ENCODE measurements at places on chromosomes 3 and 15. TPM values are rescaled to one million over a fixed set of nuclear protein-coding genes. Genes with fewer than 3 reads are reported as not detected.
A peak's percentile ranks its signal among the peaks of the same experiment; 100 is the strongest.

GRCh38 chr3:188284455-188285212 lies 130.7 kb downstream of the LPP start:
- peak overlapping the region; percentile 22 for H3K4me3 ChIP-seq
- H3K27me3 ChIP-seq: no peaks in the 10 kb centered on the region
- H3K27ac ChIP-seq: peak overlapping the region; percentile 22
- DNase-seq: no peak
- H3K36me3 ChIP-seq: peaks cover 10% of the 10 kb centered on the region

DNA sequence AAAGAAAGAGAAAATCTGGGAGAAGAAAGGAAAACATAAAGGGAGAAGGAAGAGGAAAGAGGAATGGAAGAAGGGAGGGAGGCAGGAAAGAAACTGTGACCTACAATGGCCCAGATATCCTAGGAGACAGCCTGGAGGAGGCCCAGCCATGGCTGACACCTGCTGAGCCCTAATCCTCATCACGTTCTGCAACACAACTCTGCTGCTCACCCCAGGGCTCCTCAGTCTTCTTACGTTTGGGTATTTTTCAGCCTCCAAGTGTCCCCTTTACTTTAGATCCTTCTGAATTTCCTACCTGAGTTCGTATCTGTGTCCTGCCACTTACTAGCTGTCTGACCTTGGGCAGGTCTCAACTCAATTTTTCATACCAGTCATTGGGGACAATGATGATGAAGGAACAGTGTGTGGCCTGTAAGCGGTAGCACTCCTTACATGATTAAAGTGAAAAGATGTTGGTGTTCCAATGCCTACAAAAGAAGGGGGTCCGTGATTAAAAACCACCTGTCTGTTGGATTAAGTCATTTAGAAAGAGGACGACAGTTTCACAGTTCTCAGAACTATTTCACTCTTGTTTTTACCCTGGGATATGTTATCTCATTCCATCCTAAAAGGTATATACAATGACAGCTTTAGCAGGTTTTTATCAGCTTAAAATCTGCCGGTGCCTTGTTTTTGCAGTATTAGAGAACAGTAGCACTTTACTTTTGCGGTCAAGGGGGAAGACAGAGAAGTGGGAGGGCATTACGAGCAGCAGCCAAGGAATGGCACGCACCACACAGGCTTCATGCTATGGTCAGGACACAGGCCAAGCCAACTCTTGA lies 47.4 kb downstream of the CCR4 start:
- no peak for DNase-seq
- H3K4me3 ChIP-seq: no peak overlapping the region
- peaks cover 48% of the 10 kb centered on the region for H3K36me3 ChIP-seq
- no peak overlapping the region for H3K27ac ChIP-seq
- H3K27me3 ChIP-seq: no peaks in the 10 kb centered on the region

The PIK3CA gene
- 28.6 TPM for total RNA-seq

The TRIM42 gene
- total RNA-seq: not detected

DNA sequence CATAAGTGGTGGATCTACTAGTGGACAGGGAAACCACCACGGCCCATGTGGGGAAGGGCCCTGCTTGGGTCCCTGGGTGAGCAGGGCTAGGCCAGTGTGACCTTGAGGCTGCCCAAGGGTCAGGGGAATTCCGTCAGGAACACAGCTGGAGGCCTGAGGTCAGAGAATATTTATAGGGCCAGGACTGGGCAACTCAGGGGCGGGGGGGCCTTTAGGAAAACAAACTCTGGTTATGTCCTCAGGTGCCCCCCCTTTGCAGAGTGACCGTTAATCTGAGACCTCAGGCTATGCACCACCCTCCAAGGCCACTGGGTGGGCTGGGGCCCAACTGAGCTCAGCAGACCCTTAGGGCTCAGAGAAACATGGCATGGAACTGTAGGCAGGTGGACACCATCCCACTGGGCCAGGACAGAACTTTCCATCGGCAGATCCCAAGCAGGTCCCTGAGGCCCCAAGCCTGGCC lies 2.5 kb downstream of the TWF2 start:
- H3K36me3 ChIP-seq: peaks cover 21% of the 10 kb centered on the region
- H3K27me3 ChIP-seq: no peaks in the 10 kb centered on the region
- H3K4me3 ChIP-seq: peak overlapping the region; percentile 44
- H3K4me1 ChIP-seq: peaks cover 53% of the 10 kb centered on the region
- DNase-seq: no peak

The APBA2 gene
- total RNA-seq: 66.0 TPM

DNA sequence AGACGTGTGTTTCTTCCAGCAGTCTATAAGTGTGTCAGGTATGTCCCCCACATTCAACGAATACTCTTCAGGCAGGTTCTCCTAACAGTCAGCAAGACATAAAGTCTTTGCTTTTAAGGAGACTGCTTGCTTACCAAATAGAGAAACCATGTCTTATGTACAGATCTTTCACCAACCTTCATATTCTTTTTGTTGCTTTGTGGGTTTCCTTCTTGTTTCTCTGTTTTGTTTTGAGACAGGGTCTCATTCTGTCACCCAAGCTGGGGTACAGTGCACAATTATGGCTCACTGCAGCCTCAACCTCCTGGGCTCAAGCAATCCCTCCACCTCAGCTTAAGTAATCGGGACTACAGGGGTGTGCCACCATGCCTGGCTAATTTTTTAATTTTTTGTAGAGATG lies 14.3 kb downstream of the DYNC1LI1 start:
- H3K27ac ChIP-seq: no peak overlapping the region
- H3K27me3 ChIP-seq: no peaks in the 10 kb centered on the region
- H3K36me3 ChIP-seq: peaks cover 15% of the 10 kb centered on the region
- no peak for DNase-seq
- H3K4me1 ChIP-seq: peaks cover 19% of the 10 kb centered on the region

DNA sequence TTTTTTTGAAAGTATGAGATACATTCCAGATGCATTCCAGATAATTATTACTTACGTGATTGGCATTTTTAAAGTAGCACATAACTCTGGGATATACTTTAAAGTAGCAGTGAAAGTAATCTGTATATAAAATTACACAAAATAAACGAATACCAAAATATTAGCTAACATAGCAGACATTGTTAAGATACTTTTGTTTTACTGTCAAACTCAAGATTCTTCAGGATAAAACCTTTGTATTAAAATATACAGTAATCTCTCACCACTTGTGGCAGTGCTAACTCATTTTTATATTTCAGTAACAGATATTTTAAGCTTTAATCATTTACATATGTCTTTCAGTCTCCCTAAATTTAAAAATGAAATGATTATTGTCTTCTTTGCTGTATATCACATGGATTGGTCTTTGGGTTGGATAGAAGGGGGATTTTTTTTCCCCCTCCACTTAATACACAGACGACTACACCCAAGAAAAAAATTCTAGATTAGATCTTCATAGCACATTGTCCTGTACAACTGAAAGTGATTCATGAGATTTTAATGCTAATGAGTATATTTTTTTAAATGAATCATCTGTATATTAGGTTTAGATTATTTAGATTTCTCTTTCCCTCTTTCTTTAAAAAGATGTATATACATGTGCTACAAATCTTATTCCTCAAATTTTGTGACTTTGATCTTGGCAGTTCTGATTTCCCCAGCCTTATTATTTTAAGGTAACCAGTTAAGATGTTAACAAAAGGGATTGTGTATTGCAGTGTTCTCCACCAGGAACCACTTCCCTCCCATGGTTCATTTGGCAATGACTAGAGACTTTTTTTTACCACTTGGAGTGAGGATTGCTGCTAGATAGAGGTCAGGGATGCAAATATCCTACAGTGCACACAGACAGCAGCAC lies 24.5 kb upstream of the EBLN2 start:
- peaks cover 15% of the 10 kb centered on the region for H3K36me3 ChIP-seq
- H3K27me3 ChIP-seq: no peaks in the 10 kb centered on the region
- H3K27ac ChIP-seq: no peak overlapping the region

GRCh38 chr3:167575000-167575600 lies 78.6 kb downstream of the WDR49 start:
- H3K4me1 ChIP-seq: no peaks in the 10 kb centered on the region
- H3K36me3 ChIP-seq: no peaks in the 10 kb centered on the region
- DNase-seq: no peak
- H3K27ac ChIP-seq: no peak overlapping the region
- H3K4me3 ChIP-seq: no peak overlapping the region
- H3K27me3 ChIP-seq: peaks cover 2% of the 10 kb centered on the region

The TM4SF18 gene
- not detected for total RNA-seq

DNA sequence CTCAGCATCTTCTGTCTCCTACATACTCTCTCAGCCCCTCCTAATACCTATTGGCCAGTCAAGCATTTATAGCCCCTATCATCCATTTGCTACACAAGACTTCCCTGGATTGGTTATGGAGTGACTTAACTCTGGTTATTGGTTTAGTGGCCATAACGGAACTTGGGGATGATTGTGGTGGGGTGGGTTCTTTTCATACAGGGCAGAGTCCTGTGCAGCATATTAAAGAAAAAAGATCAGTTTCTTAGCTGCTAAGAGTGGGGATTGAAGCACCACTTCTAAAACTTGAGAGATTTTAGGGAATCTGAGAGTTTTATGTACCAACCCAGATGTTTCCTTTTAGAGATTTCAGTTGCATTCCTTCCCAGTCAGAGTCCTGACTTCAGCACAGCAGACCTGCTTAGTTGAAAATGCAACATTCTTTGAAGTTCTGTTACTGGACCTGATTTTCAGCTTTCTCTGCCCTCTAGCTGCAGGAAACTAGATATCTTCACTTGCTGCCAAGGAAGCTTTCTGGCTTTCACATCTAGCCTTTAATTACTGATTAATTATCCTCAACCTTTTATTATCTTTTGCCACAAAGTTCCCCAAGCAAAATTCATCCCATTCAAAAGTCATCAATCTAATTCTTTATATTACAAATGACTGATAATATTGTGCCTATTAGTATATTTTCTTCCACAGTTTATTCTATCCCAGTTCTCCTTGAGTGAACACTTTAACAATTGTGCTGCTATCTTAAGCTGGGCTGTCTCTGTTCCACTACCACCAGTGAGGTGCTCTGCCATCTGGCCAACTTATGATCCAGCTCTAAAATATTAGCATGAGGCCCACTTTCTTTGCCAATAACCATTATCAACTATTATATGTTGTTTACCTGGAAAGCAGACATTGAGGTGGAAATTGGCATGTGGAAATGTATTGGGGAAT lies 906.0 kb upstream of the ALCAM start:
- H3K27ac ChIP-seq: no peak overlapping the region
- H3K36me3 ChIP-seq: no peaks in the 10 kb centered on the region
- no peaks in the 10 kb centered on the region for H3K4me1 ChIP-seq

DNA sequence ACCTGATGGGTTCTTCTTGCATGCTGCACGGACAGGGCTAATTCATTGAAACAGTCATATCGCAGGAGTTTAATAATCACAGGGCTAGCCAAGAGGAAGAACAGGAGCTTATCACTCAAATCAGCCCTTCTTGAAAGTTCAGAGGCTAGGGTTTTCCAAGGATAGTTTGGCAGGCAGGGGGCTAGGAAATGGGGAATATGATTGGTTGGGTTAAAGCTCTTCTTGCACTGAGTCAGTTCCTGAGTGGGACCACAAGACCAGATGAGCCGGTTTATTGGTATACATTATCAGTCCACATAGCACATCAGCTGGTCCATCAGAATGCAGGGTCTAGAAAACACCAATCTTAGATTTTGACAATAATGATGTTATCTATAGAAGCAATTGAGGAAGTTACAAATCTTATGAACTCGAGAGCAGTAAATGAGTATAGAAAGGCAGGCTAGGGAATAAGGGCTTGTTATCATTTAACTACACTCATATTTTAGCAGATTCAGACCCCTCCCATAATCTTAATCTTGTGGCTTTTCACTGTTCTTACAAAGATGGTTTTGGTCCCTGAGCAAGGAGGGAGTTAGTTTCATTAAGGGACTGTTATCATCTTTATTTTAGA lies 58.1 kb upstream of the SLC25A36 start:
- no peak overlapping the region for H3K4me3 ChIP-seq
- H3K4me1 ChIP-seq: no peaks in the 10 kb centered on the region
- peaks cover 6% of the 10 kb centered on the region for H3K27me3 ChIP-seq
- no peaks in the 10 kb centered on the region for H3K36me3 ChIP-seq

GRCh38 chr15:66472176-66472999 lies 25.2 kb downstream of the SNAPC5 start:
- H3K4me1 ChIP-seq: peaks cover 33% of the 10 kb centered on the region
- peaks cover 21% of the 10 kb centered on the region for H3K36me3 ChIP-seq
- H3K4me3 ChIP-seq: peak overlapping the region; percentile 75
- peak; percentile 41 for DNase-seq

DNA sequence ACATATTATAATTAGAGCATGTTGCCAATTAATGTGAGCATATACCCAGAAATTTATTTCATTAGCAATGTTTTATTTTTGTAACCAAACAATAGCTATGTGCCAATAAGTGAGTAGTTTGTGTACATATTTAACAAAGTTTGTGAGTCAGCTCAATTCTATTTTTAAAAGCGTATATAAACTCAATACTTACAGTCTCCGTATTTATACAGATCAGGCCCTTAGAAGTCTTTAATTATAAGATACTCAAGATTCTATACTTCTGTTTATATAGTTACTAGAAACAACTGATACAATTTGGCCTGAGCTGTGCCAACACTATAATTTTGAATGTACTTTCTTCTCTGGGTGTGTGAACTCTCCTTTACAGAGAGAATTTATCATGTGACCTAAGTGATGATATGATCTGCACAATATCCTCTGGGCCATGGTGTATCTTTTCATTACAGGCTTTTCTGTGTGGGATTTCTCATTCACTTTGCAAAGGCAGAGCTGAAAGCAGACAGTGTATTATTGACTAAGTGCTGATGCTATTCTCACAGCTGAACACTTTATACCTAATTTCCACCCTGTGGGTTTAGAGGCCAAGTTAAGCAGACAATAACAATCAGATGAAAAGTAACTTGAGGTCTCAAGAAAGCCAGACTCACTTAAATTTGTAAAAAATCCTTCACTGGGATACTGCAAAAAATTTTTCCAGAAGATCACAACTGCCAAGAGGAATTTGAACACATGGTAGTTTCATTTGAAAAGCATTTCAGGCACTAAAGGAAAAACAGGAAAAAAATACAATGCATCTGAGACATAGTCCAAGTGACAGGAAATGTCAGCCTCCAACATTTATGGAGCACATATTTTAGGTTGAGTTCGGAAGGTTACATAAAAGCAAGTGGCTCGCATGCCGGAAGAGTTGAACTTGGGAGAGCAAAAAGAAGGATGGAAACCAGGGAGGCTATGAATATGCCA lies 277.9 kb upstream of the SEMA6D start:
- H3K4me1 ChIP-seq: no peaks in the 10 kb centered on the region
- DNase-seq: no peak
- H3K36me3 ChIP-seq: no peaks in the 10 kb centered on the region

The RBP2 gene
- total RNA-seq: not detected

- no peak overlapping the region for H3K4me3 ChIP-seq
- no peak for DNase-seq
Measured at GRCh38 chr15:85336880-85337279, 43.5 kb upstream of the AKAP13 start.

The TIMP4 gene
- not detected for total RNA-seq

The CYP1A1 gene
- 12.0 TPM for total RNA-seq

The VWA5B2 gene
- 0.25 TPM for total RNA-seq

DNA sequence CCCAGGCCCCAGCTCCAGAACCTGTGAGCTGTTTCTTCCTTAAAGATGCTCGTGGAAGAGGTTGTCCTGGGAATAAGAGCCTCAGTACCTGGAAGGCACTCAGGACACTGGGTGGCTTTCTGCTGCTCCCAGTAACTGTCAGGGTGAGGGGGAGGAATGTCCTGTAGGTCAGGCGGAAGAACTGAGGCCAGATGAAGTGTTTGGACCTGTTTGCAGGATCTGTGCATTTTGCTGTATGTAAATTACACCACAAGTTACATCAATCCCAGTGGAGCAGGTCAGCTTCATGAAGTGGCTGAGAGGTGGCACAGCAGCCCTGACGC lies 27.1 kb downstream of the HDAC11 start:
- no peaks in the 10 kb centered on the region for H3K27me3 ChIP-seq
- no peaks in the 10 kb centered on the region for H3K36me3 ChIP-seq
- H3K27ac ChIP-seq: no peak overlapping the region
- no peak overlapping the region for H3K4me3 ChIP-seq
- no peak for DNase-seq
